Left cardiac atrium (tissue), 4 donors: ENCODE measurements at places on chromosomes 16 and 17. TPM values are rescaled to one million over a fixed set of nuclear protein-coding genes. Genes with fewer than 3 reads are reported as not detected.

HSD11B2 gene
- not detected for total RNA-seq

DOC2A gene
- 0.63 TPM for total RNA-seq

GPR139 gene
- total RNA-seq: not detected

CPD gene
- total RNA-seq: 25.2 TPM

ZCCHC14 gene
- 14.4 TPM for total RNA-seq

DNA sequence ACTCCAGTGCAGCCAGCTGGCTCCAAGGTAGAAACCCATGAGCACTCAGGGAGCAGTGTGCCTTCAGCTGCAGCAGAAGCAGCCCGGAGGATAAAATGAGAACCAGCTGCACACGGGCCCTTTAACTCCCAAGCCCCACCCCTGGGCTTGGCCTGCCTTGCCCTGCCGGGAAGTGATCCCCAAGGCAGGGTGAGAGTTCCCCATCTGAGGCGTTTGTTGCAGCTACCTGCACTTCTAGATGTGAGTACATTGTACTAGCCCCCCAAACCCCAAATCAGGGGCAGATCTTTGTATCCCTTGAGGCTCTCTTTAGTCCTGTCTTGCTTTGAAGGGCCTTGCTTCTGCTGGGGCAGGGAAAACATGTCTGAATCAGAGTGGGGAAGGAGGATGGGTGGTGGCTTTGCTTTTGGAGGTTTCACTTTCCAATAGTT is at the start of gene MVP:
MVP (plus strand) TSS at position 192 of the 431 bp plus-strand sequence. CDS start 10,088 bp downstream, outside the sequence.
- DNase-seq: peak; percentile 82

- no peak for DNase-seq
These were observed 1.2 kb downstream of the LCAT start for GRCh38 chr16:67942510-67943255.

DNA sequence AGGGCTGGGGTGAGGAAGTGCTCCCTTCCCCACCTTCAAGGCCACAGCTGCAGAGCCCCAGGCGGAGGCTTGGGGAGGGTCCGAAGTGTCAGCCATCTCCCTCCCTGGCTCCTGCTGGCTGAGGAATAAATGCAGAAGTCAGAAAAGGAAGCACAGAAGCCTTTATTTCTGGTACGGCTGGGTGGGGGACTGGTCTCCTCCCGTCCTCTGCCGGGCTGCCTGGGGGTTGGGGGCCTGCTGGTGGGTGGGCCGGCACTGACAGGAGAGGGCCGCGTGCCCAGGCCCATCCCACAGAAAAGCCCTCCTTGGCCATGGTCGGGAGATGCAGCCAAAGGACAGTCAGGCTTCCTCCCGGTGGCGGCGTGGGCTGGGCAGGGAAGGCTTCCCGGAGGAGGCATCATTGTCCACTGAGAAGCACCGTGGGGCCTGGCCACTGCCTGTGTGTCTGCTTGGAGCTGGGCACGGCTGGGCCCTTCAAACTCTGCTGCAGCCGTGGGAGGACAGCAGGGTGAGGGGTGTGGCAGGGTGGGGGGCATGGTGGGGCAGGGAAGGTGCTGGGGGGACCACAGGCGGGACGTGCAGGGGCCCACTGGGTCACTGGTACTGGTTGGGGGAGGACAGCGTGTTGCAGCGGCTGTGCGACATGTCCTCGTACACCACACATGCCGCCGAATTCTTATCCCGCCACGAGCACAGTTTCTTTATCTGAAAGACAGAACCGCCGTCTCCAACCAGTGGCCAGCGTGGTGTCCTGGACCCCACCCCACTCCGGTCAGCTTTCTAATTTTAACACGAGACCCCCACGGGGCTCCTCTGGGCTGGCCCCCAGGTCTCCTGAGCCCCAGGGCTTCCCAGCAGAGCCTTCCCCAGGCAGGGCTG is 2.4 kb downstream of the CD7 start:
- no peak for DNase-seq

DNA sequence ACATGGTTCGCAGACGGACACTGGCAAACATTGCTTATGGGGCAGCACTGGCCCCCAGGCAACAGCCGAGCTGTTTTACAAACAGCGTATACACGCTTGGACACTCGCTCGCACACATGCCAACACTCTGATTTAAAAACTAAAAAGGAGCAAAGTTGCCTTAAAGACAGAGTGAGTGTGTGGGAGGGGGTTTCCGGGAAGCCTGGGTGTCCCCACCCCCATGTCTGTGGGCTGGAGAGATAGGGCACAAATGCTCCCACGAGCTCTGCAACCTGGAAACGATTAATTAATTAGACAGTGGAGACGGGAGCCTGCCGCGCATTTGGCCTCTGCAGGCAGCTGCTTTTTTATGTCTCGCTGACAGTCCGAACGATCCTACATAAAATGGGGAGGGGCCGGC is 107.9 kb upstream of the ZNF469 start:
- no peak for DNase-seq

DNA sequence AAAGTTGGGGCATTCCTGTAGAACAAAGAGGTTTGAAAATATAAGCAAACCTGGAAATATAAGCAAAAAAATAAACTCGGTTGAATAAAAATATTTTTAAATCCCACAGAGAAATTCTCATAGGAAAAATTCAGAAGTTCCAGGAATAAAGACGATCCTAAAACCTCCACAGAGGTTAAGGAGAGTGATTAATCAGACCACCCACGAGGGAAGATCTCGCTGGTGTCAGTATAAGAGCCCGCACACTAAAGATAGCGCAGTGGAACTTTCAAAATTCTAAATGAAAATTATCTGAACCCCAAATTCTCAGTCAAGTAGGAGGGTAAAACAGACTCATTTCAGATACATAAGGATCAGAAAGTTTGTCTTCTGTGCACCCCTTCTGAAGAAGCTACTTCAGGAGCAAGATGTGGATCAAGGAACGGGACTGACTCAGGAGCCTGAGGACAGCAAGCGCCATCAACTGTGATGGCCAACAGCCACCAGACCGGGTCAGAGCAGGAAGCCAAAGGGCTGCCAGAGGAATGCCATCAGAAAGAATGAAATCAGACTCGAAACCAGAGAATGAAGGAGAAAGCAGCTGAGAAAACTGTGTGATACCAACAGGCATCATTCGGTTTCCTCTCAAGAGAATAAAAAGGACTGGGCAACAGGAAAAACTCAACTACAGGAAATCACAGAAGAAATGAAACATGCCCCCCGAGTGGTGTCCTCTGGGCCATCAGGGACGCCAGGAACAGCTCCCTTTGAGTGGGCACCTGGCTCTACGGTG is 66.9 kb downstream of the CYTH1 start:
- no peak for DNase-seq

GRCh38 chr17:74776990-74777389 is 845 bp upstream of the NAT9 start:
- DNase-seq: no peak

DNA sequence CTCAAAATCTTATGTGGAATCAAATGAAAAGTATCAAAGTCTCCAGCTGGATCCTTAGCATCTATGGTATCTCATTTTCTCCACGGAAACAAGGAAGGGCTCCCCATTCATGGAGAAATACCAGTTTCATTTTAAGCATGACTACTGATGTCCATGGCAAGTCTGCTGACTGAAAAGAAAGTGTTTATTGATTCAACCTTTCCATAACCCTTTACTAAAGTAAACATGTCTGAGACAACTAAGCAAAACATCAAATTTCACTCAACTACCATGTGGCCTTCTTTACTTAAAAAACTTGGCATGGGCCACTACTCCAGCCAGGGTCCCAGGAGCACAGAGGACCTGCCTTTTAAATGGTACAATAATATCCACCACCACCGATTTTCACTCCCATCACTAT is 928.0 kb upstream of the SOX9 start:
- no peak for DNase-seq

DNA sequence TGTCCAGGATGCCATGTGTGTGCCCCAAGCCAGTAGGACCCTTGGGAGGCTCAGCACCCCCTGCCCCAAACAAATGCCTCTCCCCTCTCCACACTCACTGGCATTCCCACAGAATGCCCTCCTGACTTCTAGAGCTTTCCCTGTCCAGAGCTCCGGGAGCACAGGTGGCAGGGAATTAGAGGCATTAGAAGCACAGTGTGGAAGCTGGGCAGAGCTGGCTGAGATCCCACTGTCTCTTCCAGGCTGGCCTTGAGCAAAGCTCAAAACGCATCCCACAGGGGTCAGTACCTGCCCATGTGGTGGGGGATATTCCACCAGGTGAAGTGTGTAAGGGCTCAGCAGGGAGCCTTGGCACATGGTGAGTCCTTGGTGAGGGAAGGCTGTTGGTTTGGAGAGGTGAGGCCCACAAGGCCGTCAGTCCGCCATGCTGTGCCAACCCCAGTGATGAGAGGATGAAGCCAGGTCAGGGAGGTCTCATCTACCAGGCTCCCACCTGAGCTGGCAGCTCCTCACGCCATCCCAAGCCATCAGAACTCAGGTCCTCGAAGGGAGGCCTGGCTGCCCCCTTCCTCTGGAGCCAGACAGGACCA is 18.1 kb downstream of the ENDOV start:
- no peak for DNase-seq

DNA sequence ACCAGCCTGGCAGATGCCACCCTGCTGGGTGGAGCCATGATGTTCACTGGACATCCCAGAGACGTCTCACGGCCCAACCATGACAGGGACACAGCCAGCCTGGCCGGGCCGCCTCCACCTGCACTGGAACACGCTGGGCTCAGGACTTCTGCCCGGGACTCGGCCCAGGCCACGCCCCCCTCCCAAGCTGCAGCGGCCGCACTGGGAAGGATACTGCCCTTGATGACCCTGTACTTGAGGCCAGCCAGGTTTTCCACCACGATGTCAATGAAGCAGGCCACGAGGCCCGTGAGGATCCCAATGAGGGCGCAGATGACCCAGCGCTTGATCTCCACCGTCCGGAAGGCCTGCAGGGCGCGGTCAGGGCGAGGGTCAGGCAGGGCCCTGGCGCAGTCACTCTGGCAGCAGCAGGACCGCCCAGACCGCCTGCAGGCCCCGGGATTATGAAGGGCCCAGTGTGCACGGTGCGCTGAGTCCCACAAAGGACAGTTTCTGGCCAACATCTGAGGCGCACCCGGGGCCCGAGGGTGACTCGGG is 14.2 kb downstream of the CLCN7 start:
- DNase-seq: no peak

DNA sequence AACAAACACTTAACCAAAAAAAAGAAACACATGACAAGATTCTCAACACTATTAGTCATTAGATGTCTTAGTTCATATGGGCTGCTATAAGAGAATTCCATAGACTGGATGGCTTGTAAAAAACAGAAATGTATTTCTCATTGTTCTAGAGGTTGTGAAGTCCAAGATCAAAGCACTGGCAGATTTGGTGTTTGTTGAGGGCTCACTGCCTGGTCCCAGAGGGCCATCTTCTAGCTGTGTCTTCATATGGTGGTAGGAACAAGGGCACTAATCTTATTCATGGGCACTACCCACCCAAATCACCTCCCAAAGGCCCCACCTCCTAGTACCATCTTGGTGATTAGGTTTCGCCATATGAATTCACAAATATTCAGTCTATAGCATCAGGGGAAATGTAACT is 162.5 kb upstream of the SDK2 start:
- DNase-seq: no peak

DNA sequence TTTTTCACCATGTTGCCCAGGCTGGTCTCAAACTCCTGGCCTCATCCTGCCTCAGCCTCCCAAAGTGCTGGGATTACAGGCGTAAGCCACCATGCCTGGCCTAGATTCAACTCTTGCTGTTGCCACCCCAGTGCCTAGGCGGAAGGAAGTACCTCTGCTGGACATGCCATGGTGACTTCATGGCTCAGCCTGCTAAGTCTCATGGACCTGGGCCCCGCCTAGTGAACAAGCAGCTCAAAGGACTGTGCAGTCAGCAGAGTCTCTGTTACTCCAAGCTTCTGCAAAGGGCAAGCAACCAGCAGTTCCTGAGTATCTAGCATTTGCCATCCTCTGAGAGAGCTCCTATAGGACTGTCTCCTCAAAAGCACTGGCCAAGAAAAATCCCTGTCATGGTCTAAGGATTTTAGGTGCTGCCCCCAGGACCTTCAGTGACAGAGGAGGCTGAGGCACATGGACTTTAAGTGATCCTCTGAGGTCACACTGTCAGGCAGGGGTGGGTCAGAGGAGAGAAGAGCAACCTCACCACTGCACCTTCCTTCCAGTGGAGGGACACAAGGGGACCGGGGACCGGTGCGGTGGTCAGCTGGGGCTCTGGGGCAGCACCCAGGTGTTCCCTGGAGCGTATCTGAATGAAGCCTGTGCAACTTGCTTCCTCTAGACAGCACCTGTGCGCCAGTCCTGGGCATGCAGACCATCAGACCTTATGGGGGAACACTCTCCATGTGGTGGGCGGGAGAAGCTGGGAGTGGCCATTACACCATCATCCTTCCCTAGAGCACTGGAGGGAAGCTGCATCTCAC is 71.3 kb downstream of the IL21R start:
- DNase-seq: no peak

- DNase-seq: no peak
These were observed 29.0 kb downstream of the TRPV2 start for GRCh38 chr17:16444258-16444886.
